Transverse colon (tissue), 4 donors: ENCODE measurements at places on chromosomes 1 and 21. TPM values are rescaled to one million over a fixed set of nuclear protein-coding genes. Genes with fewer than 3 reads are reported as not detected.

FAM151A gene
- 1.4 TPM for total RNA-seq

HMCN1 gene
- 1.1 TPM for total RNA-seq

DNA sequence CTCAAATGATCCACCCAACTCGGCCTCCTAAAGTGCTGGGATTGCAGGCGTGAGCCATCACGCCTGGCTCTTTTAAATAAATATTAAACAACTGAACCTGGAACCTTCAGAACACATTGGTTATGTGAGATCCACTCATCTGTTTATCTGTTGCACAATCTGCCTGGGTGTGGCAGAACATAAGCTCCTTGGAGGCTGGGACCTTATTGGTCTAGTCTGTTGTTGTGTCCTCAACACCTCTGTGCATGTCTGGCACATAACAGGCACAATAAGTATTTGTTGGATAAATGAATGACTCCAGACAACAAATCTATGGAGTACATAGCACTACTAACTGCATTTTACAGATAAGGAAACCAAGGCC lies 4.1 kb upstream of the NBL1 start:
- DNase-seq, result peak; percentile 58

DNA sequence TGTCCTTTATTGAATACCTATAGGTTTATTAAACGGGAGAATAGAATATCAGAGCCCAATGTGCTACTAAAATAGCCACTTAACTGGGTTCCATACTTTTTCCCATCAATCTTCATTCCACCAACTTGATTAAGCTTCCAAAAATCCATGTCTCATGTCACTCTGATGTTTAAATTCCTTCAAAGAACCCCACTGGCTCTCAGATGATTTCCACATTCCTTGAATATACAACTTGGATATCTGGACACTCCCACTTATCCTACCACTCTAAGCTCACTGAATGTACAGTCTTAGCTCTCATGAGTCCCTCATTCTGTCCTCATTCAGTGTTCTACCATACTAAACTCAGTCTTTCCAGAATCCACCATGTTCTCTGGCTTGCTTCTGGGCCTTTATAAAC lies 21.1 kb downstream of the COL11A1 start:
- no peak for DNase-seq

ARHGAP30 gene
- total RNA-seq, result 4.1 TPM

CFHR5 gene
- total RNA-seq, result not detected

GRCh38 chr1:162772571-162773154 lies 17.8 kb upstream of the HSD17B7 start:
- no peak for DNase-seq

GRCh38 chr1:64072089-64072793 lies 131.2 kb upstream of the UBE2U start:
- DNase-seq, result no peak

DNA sequence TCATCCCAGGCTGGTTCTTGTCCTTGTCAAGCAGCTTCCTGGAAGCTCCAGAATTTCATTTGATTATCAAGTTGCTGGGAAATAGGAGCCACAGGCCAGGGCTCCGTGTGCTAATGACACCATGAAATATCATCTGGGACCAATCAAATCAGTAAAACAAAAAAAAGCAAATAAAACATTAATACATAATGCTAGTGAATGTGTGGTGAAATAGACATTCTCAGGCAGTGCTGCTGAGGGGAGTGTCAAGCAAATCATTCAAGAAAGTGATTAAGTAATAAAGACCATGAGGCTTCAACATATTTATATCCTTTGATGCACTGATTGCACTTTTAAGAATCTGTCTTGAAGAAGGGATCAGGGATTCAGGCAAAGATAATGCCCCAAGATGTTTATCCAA lies 213.7 kb downstream of the MATN1 start:
- no peak for DNase-seq

DNA sequence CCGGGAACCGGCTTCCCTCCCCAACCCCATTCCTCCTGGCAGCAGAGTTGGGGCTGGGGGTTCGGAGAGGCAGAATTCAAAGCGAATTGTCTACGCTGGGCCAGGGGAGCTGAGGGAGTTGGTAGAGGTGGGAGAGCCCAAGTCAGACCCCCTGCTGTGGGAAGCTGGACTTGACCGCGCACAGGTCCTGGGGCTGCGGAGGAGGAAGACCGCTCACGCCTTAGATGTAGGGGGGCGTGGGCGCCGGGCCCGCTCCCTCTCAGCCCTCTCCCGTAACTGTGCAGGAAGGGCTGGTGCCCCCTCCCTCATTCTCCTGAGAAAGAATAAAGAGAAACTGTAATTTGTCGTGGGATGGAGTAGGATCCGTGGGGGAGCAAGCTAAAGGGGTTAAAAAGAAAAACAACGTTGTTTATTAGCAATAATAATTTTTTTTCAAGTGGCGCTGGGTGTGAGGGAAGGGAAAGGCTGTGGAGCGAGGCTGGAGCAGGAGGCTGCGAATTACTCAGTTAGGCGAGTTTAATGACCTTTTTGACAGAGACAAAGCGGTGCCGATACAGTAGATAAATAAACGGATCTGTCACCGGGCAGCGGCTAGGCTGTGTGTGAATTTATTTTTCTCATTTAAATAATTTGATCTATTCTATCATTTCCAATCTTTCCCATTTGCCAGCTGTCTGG lies 838 bp upstream of the GRIK3 start:
- no peak for DNase-seq

DNA sequence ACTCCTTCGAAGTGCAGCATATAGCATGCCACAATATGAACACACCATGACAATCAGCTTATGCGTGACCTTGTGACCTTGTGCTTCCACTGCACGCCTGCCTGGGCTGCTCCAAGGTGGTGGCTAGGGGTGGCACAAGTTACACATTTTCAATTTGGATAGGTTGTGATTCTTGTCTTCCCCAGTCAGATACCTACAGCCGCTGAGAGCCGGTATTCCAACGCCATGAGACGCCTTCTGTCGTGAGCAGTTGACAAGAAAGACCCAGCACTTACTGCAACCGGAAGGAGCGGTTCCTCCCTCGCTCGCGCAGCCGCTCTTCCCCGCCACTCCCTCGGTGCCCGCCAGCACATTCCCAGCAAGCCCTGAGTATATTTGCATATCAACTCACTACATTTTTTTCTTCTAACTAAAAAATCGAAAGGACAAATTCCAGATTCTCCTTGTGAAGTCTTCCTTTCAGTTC lies 359 bp upstream of the RNU11 start:
- DNase-seq, result peak; percentile 94

DNA sequence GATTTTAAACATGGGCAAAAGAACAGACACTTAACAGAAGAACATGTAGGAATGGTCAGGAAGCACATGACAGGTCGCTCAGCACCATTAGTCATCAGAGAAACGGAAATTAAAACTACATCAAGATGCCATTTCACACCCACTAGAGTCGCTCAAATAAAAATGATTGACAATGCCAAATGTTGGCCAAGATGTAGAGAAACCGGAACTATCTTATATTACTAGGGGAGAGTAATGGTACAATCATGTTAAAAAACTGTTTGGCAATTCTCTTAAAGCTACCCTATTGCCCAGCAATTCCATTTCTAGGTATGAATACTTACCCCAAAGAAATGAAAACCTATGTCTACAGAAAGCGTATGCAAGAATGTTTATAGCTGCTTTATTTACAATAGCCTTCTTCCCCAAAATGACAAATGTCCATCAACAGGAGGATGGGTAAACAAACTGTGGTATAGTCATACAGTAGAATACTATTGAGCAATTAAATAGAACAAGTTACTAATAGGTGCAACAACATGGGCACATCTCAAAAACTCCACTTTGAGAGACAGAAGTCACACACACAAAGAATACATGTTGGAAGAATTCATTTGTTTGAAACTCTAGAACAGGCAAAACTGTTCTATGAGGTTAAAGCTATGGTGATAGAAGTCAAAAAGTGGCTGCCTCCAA lies 92.8 kb downstream of the ETS2 start:
- no peak for DNase-seq

SAMD13 gene
- 2.2 TPM for total RNA-seq

GRCh38 chr1:178612261-178612660 lies 99.4 kb downstream of the TEX35 start:
- DNase-seq, result no peak

NPHS2 gene
- total RNA-seq, result not detected

DNA sequence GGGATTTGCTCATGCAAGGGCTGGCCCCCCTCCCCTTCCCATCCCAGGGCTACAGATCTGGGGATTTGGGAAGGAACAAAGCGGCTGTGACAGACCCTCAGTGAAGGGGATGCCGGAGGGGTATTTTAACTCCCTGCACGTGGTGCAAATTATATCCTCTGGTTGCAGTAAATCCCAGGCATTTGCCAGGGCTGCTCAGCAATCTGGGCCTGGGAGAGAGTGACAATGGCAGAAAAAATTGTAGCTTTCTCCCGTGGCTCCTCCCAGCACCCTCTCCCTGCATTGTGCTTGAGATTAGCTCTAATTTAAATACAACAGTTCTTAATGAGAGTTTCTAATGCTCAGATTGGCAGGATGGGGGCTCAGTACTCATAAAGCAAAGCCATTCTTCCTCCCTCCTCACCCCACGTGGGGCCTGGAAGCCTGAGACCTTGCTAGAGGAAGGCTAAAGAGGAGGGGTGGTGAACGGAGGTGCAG lies 129.9 kb upstream of the CD34 start:
- no peak for DNase-seq

TFF2 gene
- total RNA-seq, result not detected

IGSF3 gene
- total RNA-seq, result 49.6 TPM

- no peak for DNase-seq
Observed at GRCh38 chr1:82392946-82393345, 592.2 kb downstream of the ADGRL2 start.

GRCh38 chr21:29737186-29737585 lies 202.6 kb downstream of the GRIK1 start:
- DNase-seq, result no peak

LCE1E gene
- total RNA-seq, result not detected

GPR3 gene
- not detected for total RNA-seq

DNA sequence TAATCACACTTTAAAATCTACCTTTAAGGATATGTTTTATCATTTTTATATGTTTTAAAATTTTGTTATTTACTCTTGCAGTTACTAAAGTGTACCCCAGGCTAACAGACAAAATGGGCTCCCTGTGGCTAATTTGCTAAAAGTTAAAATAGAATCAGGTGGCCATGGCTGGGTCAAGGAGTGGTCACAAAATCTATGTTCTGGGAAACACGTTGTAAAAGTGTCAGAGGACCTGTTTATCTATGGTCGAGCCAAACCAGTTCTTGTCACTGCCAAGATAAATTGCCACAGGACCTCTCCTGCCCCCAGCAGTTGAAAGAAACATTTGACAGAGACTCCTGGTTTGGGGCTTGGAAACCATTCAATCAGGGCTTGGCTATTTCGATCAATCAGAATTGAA lies 21.2 kb upstream of the TTLL7 start:
- no peak for DNase-seq

DNA sequence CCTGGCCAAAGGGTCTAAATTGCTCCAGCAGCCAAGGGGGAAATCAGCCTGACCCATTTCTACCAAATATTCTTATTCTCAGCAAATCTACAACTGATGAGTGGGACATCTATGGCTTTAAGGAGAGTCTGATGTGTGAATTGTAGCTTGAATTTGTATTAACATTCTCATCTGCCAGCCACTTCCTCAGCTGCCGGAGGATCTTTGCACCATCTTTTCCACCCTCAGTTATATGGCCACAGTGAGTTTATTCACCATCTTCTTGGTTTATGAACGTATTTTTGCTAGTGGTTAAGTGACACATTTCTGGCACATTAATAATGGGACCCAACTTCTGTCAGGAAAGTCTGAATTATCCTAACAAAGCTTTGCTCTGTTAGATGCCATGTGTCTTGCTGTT lies 69.6 kb downstream of the COLGALT2 start:
- DNase-seq, result no peak

BRINP3 gene
- 7.5 TPM for total RNA-seq

GRCh38 chr21:22450507-22450906 lies 1452.3 kb downstream of the NCAM2 start:
- no peak for DNase-seq

- DNase-seq, result no peak
Observed at GRCh38 chr1:2290171-2290578, 62.1 kb downstream of the SKI start.

DNA sequence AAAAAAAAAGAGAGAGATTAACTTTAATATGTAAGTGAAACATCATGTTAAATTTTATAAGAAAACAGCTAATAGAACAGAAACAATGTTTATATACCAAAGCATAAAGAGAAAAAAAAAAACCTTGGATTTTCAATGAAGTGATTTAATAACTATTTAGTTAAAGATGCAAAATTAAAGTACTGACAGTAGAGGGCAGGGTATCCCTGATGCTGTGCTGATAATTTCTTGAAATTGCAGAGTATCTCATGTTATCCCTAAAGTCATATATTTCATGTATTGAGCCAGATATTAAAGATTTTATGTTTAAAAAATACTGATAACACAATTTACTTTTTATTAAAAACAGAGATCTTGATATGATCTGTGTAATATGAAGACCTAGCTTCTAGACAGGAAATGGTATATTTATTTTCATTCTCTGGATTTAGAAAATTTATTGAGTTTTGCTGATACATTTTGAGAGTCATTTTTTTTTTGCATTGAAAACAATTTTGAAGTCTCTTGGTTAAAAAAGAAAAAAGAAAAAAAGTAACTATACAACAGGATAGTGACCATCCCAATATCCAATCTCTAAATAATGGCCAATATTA lies 273.2 kb downstream of the USP25 start:
- DNase-seq, result no peak

DDR2 gene
- 54.1 TPM for total RNA-seq

PTPN14 gene
- 6.8 TPM for total RNA-seq

TMEM183A gene
- 110 TPM for total RNA-seq

- DNase-seq, result no peak
Observed at GRCh38 chr1:187096689-187097088, 267.9 kb downstream of the PLA2G4A start.

GRCh38 chr1:246923900-246924299 lies 7.8 kb downstream of the AHCTF1 start:
- DNase-seq, result no peak

GRCh38 chr1:88398338-88398737 lies 285.7 kb upstream of the PKN2 start:
- DNase-seq, result no peak

PDZK1IP1 gene
- 16.5 TPM for total RNA-seq

- peak; percentile 50 for DNase-seq
Observed at GRCh38 chr1:905071-905749, 18.5 kb upstream of the SAMD11 start.
